ENCODE measurements at places on chromosomes 1 and 21. TPM values are rescaled to one million over a fixed set of nuclear protein-coding genes. Genes with fewer than 3 reads are reported as not detected.

TINAGL1 gene
- polyA plus RNA-seq, result 51.5 TPM

LCE2C gene
- polyA plus RNA-seq, result not detected

OMA1 gene
- polyA plus RNA-seq, result 35.3 TPM

- no peak for DNase-seq
Observed at GRCh38 chr21:33070998-33071769, 1.2 kb downstream of the OLIG1 start.

DNA sequence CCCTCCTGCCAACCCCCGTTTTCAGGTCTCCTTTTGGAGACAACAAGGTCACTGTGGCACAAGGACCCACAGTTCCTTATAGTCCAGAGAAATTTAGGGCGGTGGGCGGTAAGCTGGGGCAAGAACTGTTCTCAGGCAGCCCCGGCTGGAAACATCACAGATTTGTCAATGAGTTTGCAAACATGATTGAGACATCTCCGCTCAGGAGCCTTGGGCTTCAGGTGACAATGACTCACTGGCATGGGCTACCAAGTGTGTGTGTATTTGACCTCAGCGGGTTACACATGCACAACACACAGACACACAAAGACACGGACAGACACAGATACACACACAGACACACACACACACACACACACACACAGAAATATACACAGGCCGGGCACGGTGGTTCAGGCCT lies 58.2 kb upstream of the ABCG1 start:
- DNase-seq, result no peak

DNA sequence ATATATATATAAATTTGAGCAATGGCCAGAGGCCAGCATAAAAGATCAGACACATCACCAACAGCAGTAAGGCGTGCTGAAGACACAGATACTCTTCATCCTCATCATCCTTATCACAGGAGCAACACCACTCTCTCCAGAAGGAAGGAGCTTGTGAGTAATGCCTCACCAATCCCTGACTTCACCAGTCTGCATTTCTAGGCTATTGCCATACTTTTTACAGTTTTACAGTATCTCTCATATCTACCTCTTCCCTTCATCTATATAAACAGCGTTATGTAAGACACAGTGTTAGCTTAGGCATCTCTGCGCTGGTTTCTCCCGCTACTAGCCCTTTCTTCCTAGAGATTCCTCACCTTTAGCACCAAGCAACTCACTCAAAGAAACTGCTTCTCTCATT lies 2.4 kb upstream of the ABL2 start:
- DNase-seq, result no peak

GRCh38 chr1:58883037-58883887 lies 99.4 kb upstream of the JUN start:
- no peak for DNase-seq

Data from renal pelvis (tissue), 12 donors.